Purkinje cell (primary cell): ENCODE measurements at places on chromosomes 2 and 18. TPM values are rescaled to one million over a fixed set of nuclear protein-coding genes. Genes with fewer than 3 reads are reported as not detected.

CHST9 gene
- 0.46 TPM in 1 of 2 replicates, not detected in the other for polyA plus RNA-seq

DCDC2C gene
- not detected in 2 replicates for polyA plus RNA-seq

APOB gene
- 0.05 TPM in 1 of 2 replicates, not detected in the other for polyA plus RNA-seq

CIB4 gene
- polyA plus RNA-seq = not detected in 2 replicates

TTR gene
- polyA plus RNA-seq = not detected in 2 replicates

LIMS3 gene
- polyA plus RNA-seq = not detected in 2 replicates

NT5C1B gene
- polyA plus RNA-seq = not detected in 2 replicates

LCT gene
- polyA plus RNA-seq = not detected in 2 replicates

B4GALT6 gene
- polyA plus RNA-seq = 43.5 and 44.0 TPM in 2 replicates

LYPD1 gene
- polyA plus RNA-seq = 1.6 and 1.7 TPM in 2 replicates

ANKRD30BL gene
- polyA plus RNA-seq = 0.35 TPM in 1 of 2 replicates, not detected in the other

C2orf80 gene
- 1.4 and 28.1 TPM in 2 replicates for polyA plus RNA-seq

RAPGEF4 gene
- polyA plus RNA-seq = 28.4 and 37.7 TPM in 2 replicates

ADNP2 gene
- 8.9 and 9.1 TPM in 2 replicates for polyA plus RNA-seq

KIF1A gene
- 23.0 and 31.6 TPM in 2 replicates for polyA plus RNA-seq

FECH gene
- polyA plus RNA-seq = 9.1 and 15.5 TPM in 2 replicates

ERICH2 gene
- 18.1 and 23.4 TPM in 2 replicates for polyA plus RNA-seq

SCTR gene
- polyA plus RNA-seq = not detected in 2 replicates

MYL1 gene
- not detected in 2 replicates for polyA plus RNA-seq

RASGRP3 gene
- polyA plus RNA-seq = 1.6 and 5.7 TPM in 2 replicates

NOSTRIN gene
- polyA plus RNA-seq = 1.6 and 7.5 TPM in 2 replicates

AQP12A gene
- not detected in 2 replicates for polyA plus RNA-seq

FNDC4 gene
- polyA plus RNA-seq = 4.4 and 5.1 TPM in 2 replicates

DOK6 gene
- polyA plus RNA-seq = 0.76 and 2.1 TPM in 2 replicates

SUCLG1 gene
- 134 and 203 TPM in 2 replicates for polyA plus RNA-seq

SPDYA gene
- polyA plus RNA-seq = 2.3 and 3.0 TPM in 2 replicates

TUBA3E gene
- polyA plus RNA-seq = 0.20 TPM in 1 of 2 replicates, not detected in the other

PER2 gene
- 3.5 and 7.2 TPM in 2 replicates for polyA plus RNA-seq

NEB gene
- 2.4 and 8.1 TPM in 2 replicates for polyA plus RNA-seq

TACR1 gene
- 0.47 and 0.99 TPM in 2 replicates for polyA plus RNA-seq

LYPD6B gene
- polyA plus RNA-seq = not detected in 2 replicates

REG1A gene
- polyA plus RNA-seq = not detected in 2 replicates

AQP12B gene
- polyA plus RNA-seq = not detected in 2 replicates

SERPINB4 gene
- polyA plus RNA-seq = 0.55 TPM in 1 of 2 replicates, not detected in the other

LPIN2 gene
- polyA plus RNA-seq = 73.7 and 83.9 TPM in 2 replicates

ASXL3 gene
- polyA plus RNA-seq = 0.50 and 2.2 TPM in 2 replicates

SPP2 gene
- polyA plus RNA-seq = not detected in 2 replicates

SMYD1 gene
- 0.16 TPM in 1 of 2 replicates, not detected in the other for polyA plus RNA-seq

CTDP1 gene
- polyA plus RNA-seq = 0.57 and 0.77 TPM in 2 replicates

SLC9A4 gene
- 0.11 and 0.15 TPM in 2 replicates for polyA plus RNA-seq

COL4A3 gene
- 1.3 and 4.7 TPM in 2 replicates for polyA plus RNA-seq

GAD1 gene
- polyA plus RNA-seq = 377 and 427 TPM in 2 replicates

GNLY gene
- not detected in 2 replicates for polyA plus RNA-seq

TMEM198 gene
- polyA plus RNA-seq = 0.97 and 0.99 TPM in 2 replicates

MAP4K3 gene
- polyA plus RNA-seq = 18.2 and 20.3 TPM in 2 replicates

SYT4 gene
- 52.6 and 76.1 TPM in 2 replicates for polyA plus RNA-seq

PKDCC gene
- 4.9 TPM in 1 of 2 replicates, not detected in the other for polyA plus RNA-seq

TDRD15 gene
- polyA plus RNA-seq = not detected in 2 replicates

IL1RL2 gene
- polyA plus RNA-seq = 1.1 TPM in 1 of 2 replicates, not detected in the other

DSC3 gene
- polyA plus RNA-seq = not detected in 2 replicates

ADRA2B gene
- polyA plus RNA-seq = not detected in 2 replicates
